Stimulated activated CD8-positive, alpha-beta memory T cell treated with anti-CD3 and anti-CD28 coated beads, Interleukin-4, amount 100 ng/mL, for 4 hours (primary cell): ENCODE measurements at places on chromosomes 6 and 20.

DNA sequence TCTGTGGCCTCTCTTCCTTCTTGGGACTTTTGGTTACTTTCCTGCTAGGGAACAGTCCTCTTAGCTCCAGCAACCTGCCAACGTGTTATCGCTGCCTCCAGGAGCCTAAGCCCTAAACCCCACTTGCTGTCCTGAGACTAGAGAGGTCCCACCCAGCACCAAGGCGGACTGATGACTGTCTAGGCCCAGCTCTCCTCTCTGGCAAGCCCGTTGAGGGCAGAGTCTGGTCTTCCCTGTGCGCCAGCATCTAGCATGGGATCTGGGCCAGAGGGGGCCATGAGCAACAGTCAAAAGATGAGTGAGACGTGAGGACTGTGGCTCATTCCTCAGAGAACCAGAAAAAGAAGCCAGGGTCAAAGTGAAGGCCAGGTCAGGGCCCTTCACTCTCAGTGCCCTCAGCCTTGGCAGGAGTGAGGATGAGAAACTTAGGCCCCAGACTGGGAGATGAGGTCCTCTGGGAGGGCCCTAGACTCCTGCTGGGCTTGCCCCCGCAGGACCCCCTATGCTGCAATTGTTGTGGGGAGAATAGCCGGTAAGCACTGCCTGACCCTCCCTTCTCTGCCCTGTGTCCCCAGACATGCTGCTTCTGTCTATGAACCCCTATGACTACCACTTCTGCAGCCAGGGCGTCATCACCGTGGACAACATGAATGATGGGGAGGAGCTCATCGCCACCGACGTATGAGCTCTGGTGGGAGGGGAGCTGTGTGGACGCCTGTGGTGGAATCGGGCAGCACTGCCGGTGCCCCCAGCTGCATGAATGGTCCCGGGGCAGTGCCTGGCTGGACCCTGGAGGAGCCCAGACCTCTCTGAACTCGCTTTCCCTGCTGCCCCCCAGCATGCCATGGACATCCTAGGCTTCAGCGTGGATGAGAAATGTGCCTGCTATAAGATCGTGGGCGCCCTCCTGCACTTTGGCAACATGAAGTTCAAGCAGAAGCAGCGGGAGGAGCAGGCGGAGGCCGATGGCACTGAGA lies 30.9 kb downstream of the MYH7B start:
- DNase-seq: no peak

DNA sequence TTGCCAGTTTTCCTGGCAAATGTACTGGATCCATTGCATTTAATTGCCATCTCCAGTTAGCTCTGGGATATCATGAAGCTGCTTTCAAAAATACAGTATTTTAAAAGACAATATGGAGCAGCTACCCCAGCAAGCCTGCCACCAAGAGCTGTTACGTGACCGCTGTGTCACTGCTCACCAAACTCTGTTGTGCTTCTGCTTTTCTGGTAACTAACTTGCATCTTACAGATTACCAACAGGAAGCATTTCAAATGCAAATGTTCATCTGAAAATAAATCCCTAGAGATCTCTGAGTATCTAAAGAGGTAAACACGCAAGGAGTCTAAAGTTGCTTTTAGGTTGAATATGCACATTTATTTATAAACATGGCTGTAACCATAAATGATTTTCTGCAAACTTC lies 1008.3 kb downstream of the KIF16B start:
- no peak for DNase-seq

DNA sequence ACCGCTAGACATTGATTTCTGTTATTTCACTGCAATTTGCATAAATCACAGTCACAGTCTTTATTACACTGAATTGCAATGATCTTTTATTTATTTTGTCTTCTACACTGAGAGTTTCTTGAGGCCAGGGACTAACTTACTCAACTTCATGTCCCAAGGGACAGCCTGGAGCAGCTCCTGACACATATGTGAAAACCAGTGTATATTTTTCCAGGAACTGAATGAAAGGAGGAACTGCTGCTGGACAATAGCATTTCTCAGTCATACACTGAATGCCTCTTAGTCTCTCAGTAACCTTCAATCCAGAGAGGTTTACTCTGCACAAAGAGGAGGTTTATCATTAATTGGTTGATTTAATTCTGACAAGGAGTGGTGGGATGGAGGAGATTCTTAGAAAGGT lies 5.9 kb downstream of the F13A1 start:
- DNase-seq: no peak

GRCh38 chr6:131924881-131925474 lies 26.2 kb downstream of the CCN2 start:
- DNase-seq: no peak

GRCh38 chr6:124190256-124190655 lies 386.6 kb downstream of the NKAIN2 start:
- no peak for DNase-seq

DNA sequence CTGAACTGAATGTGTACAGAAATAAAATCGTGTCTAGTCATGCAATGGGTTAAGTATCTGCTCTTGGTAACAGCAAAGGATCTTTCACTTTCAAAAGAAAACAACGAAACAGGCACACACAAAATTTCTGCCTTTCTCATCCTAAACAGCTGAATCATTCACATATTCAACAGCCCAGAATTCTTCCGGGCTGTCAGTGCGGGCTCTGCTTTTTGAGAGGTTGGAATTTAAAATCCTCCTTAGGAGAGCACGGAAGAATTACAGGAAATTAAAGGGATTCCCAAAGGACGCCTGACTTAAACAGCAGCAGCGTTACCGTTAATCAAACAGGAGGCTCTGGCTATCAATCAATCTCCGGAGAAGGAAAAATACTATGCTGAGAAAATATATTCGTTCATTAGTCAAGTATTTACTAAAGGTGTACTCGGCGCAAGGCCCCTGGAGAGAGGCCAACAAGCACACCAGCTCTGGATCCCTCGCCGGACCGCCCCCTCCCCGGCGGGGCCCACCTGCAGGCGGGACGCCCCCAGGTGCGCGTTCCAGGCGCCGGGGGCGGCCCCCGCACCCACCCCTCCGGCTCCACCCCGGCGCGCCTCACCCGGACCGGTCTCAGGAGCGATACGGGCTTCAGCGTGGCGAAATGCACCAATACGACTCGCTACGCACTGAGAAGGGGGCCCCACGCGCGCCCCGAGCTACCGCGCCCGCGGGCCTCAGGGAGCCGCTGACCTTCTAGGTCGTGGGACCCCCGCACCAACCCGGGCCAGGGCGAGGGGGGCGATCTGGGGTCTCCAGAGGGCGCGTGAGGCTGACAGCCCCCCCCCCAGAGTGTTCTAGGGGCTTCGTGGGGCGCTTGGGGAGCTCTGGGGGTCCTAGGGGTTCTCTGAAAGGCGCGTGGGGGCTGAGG lies 1.0 kb downstream of the NAPB start:
- no peak for DNase-seq

- no peak for DNase-seq
Measured at GRCh38 chr6:8995156-8995555, 559.8 kb upstream of the SLC35B3 start.

- no peak for DNase-seq
Measured at GRCh38 chr6:151962246-151962846, 154.9 kb downstream of the ESR1 start.

DNA sequence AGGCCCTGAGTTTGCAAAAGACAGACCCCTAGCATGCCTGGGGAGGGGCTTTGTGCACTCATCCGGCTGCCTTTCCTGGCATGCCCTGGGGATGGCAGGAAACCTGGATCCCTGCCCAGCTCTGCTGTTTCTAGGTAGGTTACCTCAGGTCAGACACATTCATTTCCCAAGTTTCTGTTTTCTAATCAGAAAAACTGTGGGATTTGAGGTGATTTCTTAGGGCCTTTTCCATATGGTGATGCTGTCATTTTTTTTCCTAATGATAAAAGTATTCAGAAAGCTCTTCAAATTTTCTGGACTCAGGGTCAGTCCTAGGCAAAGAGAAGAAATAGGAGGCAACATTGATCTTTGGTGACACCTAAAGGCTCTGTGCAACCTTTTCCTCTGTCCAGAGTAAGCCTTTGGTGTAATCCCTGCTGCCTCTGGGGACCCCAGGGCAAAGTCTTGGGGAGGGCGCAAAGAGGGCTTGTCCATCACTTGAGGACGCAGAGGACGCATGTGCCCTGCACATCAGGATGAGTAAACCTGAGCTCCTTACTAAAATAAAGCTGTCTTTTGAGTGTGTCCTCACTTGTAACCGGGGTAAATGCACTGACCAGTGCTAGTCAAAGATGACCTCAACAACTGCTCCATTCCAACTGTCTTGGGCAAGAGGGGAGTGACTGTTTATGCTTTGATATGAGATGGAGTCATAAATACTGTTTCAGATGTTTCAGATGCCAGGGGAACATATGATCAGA lies 13.5 kb upstream of the TRAM2 start:
- no peak for DNase-seq

DNA sequence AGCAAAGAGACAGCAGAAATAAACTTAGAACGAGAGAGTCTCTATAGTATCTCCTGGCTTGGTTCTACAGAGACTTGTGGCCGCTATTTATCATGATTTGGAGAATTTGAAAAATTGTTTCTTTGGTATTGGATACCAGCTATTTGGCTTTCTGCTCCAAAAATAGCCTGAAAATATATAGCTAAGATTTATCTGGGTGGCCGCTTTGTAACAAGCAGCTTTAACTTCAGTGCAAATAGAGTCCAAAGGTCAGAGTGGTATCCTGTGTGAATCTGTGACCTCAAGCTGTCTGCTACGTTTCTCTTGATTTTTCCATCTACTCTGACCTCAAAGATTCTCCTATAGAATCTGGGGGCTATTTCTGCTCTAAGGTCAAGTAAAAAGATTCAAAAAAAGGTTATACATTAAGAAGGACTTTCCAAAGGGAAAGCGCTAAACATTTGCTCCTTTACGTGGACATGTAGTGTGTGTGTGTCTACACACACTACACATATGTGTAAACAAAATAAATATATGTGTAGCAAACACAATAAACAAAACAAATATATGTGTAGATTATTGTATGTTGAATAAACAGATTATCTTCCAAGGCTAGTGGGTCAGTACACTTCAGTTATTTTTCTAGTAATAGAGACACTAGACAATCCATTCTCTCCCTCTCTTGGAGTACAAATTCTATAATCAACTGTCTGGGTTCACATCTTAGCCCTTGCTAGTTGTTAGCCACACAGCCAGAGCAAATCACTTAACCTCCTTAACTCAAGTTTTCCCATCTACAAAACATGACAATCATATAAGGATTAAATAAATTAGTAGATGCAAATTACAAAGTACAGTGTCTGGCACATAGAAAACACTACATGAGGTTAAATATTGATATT lies 40.8 kb downstream of the CHD6 start:
- no peak for DNase-seq

- DNase-seq: no peak
Measured at GRCh38 chr6:114605656-114606055, 262.8 kb upstream of the HS3ST5 start.

DNA sequence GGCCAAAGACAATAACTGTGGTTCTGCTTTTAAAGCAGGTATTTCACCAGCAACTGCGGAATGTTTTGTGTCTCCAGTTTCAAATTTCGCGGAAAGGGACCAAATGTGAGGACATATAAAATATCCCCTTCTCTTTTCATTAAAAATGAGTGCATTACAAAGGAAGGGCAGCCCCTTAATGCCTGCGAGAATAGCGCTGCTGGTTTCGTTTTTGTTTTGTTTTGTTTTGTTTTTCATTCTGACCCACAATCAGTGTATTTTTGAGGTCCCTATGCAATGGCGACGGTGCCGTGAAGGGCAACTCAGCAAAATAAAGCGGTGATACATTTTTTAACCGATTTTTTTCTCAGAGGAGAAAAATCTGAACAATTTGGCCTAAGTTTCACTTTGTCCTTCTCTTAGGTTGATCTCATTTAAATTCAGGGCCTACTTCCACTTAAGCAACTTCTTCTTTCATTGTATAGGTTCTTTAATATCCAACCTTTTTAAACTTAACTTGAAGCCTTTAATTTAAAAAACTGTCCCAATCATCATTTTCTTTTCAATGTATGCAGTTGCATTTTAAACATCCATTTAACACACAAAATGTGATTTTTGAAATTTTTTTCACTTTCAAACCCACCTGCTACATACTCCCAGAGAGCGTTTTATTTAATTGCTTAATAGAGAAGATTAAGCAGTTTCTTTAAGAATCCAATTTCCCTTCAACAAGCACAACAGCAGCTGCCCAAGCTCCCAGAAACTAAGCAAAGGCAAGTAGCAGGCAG lies 2.9 kb upstream of the HIVEP2 start:
- no peak for DNase-seq

- DNase-seq: no peak
Measured at GRCh38 chr6:14393910-14394309, 276.3 kb downstream of the CD83 start.

- no peak for DNase-seq
Measured at GRCh38 chr20:51423290-51423667, 119.2 kb downstream of the NFATC2 start.

DNA sequence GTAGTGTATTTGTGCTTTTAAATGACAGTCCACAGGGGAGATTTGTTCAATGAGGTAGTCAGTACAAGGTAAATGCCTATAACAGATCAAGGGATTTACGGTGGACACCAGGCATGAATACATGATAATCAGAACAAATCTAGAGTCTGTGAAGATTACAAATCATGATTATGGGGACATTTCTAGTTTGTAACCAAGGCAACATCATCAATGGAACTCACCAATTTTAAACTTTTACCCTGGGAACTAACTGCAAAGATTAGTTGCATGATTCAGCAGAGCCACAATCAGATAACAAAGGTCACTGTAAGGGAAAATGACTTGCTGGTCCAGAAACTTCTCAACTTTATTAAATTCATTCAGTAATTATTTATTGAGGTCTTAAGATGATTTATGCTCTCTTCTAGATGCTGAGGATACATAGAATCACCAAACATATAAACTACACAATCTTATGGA lies at the start of gene CRISP1:
Gene CRISP1 (minus strand): TSS at position 51 of the 459 bp plus-strand sequence. CDS start 9,135 bp downstream, outside the sequence.
- DNase-seq: no peak

DNA sequence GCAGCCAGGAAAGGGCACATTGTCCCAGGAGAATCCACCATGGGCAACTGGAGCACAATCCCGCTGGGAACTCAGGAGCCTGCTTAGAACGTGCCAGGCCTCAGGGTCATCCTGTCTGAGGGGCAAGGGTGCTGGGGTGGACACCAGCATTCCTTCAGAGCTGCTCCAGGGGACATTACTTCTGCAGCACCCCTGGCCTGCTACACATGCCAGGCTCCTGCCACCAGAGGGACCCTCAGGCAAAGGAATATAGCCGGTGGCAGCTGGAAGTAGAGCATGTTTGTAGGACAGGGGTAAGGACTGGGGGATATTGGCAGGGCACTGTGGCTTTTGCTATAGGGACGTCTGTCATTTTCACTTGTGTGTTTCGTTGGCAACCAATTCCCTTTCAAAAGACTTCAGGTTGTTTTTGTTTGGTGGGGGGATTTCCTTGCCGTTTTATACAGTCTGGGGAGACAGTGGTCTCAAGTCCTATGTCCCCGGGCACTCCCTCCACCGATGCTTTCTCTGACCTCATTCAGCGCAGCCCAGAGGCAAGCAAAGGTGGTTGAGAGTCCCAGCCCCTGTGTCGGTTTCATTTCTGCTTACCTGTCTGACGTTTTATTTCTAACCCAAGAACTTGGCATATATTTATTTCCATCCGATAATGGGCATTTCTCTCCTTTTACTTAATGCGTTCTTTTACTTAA lies 130.8 kb downstream of the JPH2 start:
- DNase-seq: peak; percentile 24

- no peak for DNase-seq
Measured at GRCh38 chr20:61912665-61913422, 152.8 kb downstream of the TAF4 start.

- DNase-seq: no peak
Measured at GRCh38 chr6:105884426-105884825, 201.7 kb upstream of the PRDM1 start.
